ENCODE measurements at places on chromosomes 2 and 18.

DNA sequence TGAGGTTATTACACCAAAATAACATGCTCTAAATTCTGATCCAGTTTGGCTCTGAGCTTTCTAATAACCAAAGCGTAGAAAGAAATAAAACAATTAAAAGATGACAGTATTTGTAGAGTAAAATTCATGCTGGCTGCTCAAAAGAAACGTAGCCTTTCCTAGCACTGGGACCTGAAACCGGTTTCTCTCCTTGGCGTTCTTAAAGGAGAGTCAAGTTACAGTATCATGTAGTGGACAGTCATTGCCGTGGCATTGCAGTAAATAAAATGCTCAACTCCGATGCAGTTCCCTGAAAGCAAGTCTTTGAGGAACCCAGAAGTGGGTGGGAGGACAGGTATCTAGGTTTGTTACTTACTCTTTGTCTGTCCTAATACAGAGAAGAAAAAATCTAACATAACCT, 52.7 kb upstream of the ITM2C start:
- no peak for DNase-seq

GRCh38 chr18:55245211-55245614, 286.0 kb upstream of the CCDC68 start:
- DNase-seq = no peak

DNA sequence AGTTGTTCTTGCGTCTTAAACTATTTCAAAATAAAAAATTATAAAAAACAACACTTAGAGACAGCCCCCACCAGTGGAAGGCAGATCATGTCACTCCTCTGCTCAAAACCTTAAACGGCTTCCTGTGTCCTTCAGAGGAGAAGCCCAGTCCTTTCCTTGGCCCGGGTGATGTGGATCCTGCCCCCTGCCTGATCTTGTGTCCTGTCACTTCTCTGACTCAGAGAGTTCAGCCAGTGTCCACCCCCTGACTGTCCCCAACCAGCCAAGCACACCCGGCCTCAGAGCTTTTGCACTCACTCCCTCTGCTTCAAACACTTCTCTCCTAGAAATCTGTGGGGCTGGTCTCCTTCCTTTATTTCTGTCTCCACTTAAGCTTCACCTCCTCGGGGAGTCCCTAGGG, 35.4 kb downstream of the TOGARAM2 start:
- DNase-seq = no peak

DNA sequence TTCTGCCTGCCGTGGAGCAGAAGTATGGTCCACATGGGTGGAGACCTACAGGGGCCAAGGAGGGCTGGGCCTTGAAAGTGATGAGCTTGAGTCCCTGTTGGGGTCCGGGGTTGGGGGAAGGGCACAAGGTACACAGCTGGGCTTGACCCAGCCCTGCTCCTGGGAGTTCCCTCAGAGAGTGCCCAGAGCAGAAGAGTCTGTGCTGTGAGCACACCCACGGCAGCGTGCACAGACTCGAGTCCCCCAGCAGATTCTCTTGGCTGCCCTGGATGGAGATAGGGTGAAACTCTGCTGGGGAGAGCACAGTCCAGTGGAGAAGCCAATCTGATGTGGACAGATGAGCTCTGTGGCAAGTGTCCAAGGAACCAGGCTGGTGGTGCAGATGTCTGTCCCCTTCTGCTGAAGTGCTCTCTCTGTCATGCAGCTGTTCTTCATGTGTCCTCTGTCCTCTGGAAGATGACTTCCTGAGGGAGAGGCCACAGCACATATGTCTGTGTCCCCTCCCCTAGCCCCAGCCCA, 27.5 kb downstream of the INPP4A start:
- no peak for DNase-seq

- no peak for DNase-seq
Measured at GRCh38 chr18:76102626-76103025, 392.4 kb downstream of the ZNF516 start.

DNA sequence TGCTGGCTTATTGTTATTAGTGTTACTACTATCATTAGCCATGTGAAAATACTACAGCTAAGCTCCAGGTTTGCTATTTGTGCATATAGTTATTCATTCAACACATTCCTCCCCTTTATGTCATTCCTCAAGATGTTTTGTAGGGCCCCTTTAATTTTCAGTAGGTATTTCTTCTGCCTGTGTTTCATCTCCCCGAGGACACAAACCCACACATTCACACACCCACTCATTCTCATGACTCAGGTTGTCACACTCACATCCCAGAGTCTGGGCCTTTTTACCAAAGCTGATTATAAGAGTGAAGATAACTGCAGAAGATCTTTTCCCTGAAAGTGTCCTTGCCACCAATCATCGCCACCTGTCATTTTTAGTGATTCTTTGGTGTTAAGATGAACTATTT, 68.6 kb upstream of the SPOPL start:
- DNase-seq = no peak

GRCh38 chr2:56195563-56195962, 11.8 kb downstream of the CCDC85A start:
- DNase-seq = no peak

GRCh38 chr2:113079131-113079530, 11.4 kb downstream of the IL1F10 start:
- DNase-seq = no peak

GRCh38 chr2:128714851-128715312, 396.2 kb upstream of the HS6ST1 start:
- no peak for DNase-seq

DNA sequence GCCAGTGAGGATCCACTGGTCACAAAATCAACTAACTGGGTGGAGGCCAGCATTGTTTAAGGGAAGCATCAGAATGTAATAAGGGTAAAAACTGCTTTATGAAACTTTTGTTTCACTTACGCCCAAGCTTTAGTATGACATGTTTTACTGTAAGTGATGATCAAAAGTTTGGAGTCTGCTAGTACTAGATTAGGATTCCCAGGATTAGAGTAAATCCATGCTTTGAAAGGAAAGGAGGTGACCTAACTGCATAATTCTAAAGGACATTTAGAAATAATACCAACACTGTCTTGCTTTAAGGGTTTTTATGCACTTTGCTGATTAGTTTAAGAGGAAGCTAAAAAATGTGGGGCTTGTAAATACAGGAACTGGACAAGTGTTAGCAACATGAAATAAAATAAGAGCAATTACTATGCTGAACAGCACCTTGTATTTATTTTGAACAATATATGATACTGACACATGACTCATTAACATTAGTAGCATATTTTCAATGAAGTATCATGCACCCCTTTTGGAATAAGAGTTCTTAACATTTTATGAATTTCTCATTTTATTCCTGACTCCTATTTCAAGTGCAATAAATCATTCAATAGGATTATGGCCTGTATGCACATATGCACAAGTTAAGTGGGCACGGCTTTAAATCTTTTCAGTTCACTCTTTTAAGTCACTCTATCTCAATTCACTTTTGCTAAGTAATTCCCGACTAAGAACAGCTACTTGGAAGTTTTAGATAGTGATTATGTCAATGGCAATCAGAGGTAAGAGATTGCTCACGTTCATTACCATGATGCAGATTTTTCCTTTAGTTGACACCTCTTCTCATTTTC, 62.5 kb downstream of the STK39 start:
- no peak for DNase-seq

DNA sequence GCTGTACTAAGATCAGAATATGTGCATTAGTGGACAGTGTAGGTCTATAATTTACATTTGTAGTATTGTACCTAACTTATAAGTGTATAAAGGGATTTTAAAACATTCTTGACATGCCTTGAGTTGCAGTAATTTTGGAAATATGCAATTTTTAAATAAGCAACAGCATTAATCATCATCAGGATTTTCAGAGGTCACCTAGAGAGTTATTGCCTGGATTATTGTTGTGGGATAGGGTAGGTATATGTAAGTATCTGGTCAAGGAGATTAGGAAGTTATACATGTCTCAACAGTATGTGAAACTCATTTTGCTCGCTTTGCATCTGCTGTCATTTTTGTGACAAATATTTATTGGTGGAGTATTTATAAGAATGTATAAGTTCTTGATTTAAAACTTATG, 184.2 kb downstream of the WDR7 start:
- no peak for DNase-seq

DNA sequence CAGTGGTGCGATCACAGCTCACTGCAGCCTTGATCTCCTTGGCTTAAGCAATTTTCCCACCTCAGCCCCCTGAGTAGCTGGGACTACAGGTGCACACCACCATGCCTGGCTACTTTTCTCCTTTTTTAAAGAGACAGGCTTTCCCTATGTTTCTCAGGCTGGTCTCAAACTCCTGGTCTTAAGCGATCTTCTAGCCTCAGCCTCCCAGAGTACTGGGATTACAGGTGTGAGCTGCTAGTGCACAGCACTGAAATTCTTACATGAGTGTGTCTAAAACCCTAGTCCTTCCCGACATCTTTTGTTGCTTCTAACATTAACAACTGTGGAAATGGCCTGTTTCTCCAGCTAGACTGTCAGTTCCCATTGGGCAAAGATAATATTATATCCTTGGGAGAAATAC, 2.9 kb downstream of the UGP2 start:
- no peak for DNase-seq

- DNase-seq = no peak
Measured at GRCh38 chr2:57402755-57403154, 643.9 kb upstream of the VRK2 start.

DNA sequence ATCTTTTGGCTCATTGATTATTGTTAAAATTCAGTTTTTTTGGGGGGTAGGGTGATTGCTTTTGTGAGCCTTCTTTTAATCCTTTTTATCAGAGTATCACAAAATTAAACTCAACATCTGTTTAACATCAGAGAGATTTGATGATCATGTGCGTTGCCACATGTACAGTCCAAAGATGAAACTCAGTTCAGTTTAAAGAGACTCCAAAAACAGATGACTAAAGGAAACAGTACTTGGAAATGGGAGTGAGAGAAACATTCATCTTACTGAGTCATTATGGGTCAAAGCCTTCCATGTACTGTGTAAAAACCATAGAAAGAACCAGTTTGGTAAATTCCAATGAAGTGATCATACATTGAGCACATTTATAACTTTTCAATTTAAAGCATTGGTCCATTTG, 53.0 kb downstream of the LYPD6 start:
- DNase-seq = no peak

DNA sequence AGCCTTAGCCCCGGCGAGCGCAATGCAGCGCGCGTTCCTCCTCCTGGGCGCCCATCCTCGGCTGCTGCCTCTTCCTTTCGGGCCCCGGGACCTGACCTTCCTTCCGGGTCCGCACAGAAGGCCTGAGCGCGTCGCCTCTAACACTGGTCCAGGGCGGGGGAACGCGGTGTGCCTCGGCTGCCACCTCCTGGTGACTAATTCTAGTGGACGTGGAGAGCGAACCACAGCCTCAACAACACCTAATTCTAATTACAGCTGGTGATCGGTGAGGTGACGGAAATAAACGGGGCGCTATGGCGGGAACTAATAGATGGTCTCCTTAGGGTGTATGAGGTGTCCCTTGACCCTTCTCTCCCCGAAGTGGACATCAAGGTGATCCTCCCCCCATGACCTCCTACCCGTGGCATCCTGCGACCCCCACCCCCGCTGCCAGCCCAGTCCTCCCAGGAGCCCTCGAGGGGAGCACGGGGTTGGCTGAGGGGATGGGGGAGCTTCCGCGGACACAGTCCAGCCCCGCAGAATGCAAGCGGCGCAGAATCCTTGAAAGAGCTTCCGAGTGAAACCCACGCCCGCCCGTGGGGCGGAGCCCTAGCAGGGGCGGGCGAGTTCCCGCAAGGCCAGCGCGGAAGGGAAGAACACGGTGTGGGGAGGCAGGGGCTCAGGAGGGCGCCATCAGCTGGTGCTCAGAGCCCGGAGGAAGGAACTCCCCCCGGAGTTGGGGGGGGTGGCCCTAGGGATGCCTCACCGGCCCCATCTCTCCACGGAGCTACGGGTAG, 12.8 kb upstream of the HMSD start:
- peak; percentile 69 for DNase-seq

Data from iPS DF 19.7 (cell line).